ENCODE measurements at places on chromosomes 13 and 19.

- DNase-seq = no peak
These were observed 5.8 kb downstream of the ZNF221 start for GRCh38 chr19:43956827-43957226.

DNA sequence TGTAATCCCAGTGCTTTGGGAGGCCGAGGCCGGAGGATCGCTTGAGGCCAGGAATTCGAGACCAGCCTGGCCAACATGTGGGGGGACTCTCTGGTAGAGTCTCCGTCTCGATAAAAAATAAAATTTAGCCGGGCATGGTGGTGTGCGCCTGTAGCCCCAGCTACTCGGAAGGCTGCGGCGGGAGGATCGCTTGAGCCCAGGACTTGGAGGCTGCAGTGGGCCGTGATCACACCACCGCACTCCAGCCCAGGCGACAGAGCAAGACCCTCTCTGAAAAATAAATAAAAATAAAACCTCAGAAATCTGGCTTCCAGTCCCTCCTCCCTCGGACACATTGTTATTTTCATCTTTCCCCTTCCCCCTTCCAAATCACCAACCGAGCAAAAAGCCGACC, 332 bp downstream of the IRGQ start:
- peak; percentile 13 for DNase-seq

GRCh38 chr13:74361274-74361673, 227.1 kb upstream of the KLF12 start:
- DNase-seq = no peak

- no peak for DNase-seq
These were observed 38.3 kb downstream of the NDFIP2 start for GRCh38 chr13:79519255-79519654.

DNA sequence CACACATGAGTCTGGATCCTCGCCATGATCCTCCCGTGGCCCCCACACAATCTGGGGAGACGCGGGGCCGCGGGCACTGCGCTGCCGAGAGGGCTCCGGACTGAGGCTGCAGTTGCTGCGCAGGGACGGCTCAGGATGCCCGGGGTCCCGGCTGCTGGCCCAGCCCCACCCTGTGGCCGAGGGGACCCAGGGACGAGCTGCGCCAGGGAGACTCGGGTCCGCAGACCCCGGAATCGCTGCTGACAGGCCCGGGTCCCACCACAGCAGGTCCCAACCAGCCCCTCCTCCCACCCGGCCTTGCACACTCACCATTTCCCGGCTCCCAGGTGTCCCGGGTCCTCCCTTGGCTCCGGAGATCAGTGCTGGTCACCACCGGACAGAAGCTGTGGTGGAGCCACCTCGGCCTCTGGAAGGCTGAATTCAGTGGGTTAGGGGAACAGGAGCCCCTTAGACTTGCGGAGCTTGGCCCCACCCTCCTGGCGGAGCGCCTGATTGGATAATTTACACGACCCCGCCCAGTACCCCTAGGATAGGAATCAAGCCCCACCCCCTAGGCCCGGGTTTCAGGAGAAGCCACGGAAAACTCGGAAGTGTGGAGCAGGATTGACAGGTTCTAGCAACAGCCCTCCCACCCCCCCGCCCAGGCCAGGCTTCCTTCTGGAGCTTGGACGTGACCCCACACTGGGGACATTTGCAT, 57.4 kb downstream of the ZNF44 start:
- DNase-seq = no peak

DNA sequence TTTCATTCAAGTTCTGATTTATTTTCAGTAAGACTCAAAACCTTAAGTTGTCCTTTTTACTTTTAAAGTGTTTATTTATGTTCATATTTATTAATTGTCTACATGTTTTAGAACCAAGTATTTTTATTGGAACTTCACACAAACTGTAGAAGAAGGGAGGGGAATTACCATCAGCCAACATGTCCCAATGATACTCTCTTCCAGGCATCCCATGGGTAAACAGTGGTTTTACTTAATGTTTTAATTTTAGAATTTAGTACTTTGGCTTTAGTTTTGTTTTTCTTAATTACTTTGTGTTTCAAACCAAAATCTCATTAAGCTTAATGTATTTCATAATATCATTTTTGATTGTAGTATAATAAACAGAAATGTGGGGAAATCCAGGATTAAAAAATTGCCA, 5.2 kb downstream of the TNFSF13B start:
- no peak for DNase-seq

DNA sequence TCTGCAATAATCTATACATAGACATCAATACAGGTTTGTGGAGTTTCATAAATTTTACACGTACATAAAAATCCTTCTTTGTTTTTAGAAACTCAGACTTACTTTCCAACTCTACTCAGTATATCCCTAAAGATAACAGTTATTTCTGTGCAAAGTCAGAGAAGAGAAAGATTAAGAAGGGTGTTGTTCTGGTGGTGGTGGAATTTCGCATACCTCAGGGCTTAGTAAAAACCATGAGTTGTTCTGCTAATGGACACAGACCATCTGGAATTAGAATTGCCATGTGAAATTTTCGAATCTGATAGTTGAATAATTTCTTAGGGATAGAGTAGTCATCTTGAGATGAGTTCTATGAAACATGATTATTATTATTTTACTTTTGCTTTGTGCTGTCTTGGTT, 102.7 kb downstream of the ZAR1L start:
- DNase-seq = no peak

DNA sequence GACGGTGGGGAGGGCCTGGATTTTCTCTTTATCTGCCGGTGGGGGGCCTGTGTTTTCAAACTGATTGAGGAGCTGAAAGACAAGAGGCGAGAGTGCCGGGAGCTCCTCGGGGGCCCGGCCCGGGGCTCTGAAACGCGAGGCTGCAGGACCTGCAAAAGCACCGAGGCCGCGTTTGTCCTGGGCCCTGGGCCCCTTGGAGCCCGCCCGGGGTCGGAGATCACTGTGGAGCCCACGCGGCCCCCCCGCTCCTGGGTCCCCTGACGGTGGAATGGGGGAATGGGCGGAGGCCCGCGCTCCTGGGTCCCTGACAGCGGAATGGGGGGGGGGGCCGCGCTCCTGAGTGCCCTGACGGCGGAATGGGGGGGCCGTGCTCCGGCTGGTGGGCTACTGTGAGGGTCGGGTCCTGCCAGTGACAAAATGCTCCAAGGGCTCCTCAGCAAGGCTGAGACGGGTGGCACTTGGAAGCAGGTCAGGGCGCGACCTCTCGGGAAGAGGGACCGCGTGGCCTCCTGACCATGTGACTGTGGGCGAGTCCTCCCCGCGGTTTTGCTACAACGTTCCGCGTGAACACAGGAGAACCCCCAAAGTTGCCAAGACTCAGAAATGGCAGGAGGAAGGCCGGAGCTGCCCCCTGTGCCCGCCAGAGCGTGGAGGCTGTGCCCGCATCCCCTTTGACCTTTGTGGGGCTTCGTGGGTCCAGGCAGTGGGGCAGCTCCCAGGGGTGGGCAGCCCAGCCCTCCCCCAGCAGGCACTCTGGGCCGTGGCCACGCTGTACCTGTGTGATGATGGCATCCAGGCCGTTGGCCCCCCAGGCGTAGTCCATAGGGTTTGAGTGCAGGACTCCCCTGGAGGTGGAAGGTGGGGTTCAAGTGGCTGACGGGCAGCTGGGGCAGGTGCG, 9.5 kb downstream of the FGF22 start:
- no peak for DNase-seq

DNA sequence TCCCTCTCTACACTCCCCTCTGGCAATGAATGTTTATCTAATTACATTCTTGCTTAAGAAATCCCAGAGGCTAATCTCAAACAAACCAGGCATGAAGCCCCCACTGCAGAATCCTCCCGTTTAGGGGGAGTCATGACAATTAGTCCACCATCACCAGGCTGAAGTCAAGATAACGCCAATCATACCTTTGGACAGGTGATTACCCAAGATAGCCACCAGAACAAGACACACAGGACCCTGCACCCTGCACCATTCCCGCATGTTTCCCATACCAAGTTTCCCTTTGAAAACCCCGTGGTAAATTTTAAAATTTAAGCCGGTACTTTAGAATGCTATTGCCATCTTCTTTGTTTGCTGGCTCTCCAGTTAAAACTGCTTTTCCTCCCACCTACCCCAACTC, 64.8 kb upstream of the XPO4 start:
- DNase-seq = no peak
